Amygdala (tissue), 56 donors: ENCODE measurements at places on chromosomes 16 and 17.

DNA sequence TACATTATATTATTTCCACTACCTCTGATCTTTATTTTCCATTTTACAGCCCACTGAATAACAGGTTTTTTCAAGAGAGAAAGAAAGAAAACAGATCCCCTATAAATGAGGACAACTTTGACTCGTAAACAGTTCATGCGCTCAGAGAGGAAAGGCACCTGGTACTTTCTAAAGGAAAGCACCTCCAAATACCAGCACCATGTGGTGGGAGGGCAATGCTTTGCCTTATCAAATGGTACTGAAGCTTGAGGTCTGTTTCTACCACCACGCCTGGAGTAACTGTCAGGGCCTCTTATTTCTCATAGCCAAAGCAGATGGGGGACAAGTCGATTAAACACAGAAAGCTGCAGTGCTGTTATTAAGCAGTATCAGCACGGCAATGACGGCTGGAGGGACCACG, 510.3 kb upstream of the ZFHX3 start:
- no peak for DNase-seq

DNA sequence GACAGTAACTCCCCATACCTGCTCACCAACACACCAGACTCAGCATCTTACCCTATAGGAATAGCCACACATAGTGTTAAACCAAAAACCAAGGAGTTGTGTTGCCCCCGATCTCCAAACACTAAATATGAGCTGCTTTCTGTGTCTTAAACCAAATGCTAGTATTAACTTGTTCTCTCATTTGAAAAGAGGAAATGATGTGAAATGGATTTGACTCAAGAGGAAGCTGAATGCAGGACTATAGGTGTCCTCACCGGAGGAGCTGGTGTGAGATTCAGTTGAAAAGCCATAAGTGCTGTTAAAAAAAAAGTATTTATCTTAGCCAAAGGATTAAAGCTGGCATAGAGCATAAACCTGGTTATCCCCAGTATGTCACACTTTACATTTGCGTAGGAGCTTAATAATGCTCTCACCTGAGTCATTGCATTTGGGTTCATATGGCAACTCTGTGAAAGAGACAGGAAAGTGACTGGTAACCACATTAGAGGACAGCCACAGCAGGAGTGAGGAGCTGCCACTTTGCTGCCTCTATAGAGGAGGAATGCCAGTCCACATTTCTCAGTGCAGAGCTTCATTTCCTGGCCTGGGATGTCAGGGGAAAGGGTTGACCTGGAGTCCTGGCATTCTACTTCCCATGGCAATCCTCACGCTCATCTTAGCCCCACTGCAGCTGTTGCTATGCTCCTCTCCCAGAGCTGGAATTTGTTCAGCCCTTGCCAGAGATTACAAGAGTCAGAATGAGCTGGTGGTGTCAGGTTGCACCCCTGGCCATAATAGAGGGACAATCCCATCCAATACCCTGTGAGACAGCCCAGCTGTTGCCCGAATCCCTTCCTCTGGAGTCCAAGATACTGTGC, 143.3 kb upstream of the ANKFN1 start:
- DNase-seq, result no peak

GRCh38 chr17:12877953-12878669, 88.8 kb downstream of the ARHGAP44 start:
- DNase-seq, result no peak

DNA sequence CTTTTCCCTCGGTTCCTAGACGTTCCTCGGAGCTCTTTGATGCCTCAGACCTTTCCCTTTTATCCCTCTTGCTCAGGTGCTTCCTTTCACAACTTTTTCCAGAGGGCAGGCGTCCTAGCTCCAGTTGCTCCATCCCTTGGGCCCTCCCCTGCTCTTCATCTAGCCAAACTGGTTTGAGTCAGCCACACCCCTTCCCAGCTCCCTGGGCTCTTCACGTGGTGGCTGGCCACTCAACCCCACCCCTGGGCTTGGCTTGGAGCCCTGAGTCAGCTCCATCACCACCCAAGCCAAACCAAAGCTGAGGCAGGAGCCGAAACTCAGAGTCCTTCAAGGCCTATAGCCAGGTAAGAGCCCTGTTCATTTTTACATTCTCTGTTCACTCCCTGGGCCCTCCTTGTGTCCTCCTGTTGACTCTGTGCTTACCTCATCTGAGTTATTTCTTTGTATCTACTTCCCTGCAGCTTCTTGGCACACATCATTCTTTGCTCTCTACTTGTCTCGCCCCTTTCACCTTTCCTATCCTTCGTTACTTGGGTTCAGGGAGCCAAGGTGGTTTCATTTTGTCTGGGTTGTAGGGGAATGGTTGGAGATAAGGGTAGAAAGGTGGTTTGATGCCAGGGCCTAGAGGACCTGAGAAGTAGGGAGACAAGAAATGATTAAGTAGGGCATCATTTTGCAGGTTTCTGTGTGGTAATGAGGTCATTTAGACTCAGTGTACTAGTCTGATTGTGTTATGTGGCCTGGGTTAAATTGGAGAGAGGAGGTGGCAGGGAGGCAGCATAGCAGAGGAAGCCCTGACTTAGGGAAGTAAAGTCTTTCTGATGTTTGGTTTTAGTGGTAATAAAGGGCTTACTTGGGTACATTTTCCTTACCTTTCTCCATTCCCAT, 7.6 kb upstream of the PHKG2 start:
- DNase-seq, result no peak

DNA sequence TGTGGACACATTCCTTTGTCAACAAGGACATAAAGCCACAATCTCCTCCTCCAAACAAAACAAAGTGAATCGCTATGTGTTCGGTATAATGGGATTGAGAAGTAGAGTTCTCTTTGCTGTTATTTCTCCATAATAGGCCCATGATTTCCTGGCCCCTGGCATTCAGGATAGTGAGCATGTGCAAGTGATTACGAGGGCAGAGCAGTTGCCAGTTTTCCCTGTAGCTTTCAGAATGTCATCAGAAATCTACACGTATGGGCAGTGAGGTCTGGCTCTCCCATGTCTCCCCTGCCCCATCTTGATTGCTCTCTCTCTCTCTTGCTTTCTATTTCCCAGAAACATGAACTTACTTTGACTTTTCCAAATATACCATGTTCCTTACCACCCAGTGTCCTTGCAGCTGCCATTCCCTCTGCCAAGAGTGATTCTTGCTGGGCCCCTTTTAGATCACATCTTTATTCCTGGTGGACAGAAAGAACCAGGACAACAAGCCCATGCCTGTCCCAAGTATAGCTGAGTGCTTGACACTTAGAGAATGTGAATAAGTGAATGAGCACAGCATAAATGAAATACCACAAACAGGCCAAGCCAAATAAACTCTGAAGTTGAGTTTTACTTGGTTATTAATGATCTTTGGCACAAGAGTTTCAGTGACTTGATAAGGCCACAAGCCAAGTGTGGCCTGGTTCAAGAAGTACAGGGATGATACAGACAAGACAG, 273.1 kb downstream of the CDH13 start:
- no peak for DNase-seq

GRCh38 chr17:27564463-27564862, 66.5 kb upstream of the LGALS9 start:
- DNase-seq, result no peak

- no peak for DNase-seq
Observed at GRCh38 chr16:81905277-81905676, 106.0 kb downstream of the SDR42E1 start.

DNA sequence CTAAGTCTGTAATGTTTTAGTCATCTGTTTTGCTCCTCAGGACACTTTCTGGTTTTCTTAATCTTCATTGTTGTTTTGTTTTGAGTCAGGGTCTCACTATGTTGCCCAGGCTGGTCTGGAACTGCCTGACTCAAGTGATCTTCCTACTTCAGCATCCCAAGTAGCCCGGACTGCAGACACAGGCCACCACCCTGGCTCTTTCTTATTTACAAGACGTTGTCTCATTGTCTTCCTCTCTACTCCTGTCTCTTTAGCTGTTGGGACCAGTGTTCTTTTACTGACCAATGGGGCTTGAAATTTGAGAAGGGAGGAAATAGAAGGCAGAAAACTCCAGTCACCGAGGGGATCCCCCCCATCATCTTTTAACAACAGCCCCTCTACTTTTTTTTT, 1.2 kb downstream of the SCPEP1 start:
- DNase-seq, result no peak

GRCh38 chr16:85326113-85326793, 214.0 kb upstream of the CIBAR2 start:
- no peak for DNase-seq

DNA sequence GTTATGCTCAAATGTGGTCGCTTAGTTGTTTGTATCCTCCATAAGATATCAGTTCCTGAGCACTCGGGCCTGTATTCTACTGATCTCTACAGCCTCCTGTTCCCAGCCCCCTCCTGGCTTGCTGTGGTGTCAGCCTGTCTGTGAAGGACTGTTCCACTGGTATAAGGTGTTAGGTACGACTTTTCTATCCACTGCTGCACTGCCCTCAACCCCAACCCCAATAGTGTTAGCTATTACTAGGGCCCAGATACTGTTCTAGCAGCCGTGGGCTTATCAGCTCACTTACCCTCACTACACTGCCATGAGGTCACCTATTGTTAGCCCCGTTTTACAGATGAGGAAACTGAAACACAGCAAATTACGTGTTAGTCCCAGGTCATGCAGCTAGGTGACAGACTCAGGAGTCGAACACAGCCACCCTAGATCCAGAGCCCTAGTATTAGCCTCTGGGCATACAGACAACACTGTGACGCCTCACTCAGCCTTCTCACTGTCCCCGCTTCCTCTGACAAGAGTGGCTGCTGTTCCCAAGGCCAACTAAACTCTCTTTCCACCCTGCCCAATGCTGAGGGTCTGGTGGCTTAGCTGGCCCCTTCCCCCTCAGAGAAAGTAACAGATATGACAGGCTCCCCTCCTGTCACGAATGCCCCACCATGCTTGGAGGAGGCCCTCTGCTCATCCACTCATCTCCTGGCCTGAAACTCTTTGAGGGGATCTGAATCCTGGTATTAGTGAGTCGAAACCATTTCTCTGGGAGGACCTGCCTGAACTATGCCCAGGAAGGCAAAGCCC, 25.6 kb upstream of the ZNF652 start:
- DNase-seq, result no peak

DNA sequence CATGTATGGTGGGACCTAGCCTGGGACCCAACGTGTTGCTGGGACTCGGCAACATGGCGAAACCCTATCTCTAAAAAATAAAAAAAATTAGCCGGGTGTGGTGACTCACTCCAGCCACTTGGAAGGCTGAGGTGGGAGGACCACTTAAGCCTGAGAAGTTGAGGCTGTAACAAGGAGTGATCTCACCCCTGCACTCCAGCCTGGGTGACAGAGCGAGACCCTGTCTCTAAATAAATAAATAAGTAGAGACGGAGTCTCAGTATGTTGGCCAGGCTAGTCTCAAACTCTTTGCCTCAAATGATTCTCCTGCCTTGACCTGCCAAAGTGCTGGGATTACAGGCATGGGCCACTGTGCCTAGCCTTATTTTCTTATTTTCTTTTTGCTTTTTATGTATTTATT, 10.1 kb upstream of the CNP start:
- no peak for DNase-seq

DNA sequence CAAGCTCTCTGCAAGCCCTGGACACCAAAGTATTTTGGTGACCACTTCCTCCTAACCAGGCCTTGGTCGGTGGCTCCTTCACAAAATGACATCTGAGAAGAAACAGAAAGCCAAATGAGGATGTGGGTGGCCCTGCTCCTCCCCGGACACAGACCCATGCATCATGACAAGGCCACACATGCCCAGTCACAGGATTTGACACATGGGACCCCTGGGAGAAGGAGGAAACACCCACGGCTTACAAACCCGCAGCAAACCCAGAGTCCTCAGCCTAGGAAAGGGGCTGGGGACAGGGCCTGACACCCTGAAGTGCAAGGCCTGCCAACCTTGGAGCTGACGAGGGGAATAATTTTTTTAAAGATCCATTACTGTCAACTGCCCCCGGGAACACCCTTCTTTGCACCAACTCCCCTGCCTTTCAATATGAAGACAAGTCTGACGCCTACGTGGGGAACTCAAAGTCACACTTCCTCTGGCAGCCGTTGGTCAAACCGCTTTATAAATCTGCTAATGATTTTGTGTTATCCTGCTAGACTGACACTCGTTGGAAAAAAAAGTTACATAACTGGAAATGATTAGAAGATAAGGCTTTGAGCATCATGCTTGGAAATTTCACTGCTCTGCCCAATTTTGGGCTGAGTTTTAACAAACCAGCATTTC, 41.3 kb downstream of the GAS7 start:
- DNase-seq, result peak; percentile 6

GRCh38 chr17:59277031-59277430, 54.4 kb upstream of the YPEL2 start:
- DNase-seq, result no peak

DNA sequence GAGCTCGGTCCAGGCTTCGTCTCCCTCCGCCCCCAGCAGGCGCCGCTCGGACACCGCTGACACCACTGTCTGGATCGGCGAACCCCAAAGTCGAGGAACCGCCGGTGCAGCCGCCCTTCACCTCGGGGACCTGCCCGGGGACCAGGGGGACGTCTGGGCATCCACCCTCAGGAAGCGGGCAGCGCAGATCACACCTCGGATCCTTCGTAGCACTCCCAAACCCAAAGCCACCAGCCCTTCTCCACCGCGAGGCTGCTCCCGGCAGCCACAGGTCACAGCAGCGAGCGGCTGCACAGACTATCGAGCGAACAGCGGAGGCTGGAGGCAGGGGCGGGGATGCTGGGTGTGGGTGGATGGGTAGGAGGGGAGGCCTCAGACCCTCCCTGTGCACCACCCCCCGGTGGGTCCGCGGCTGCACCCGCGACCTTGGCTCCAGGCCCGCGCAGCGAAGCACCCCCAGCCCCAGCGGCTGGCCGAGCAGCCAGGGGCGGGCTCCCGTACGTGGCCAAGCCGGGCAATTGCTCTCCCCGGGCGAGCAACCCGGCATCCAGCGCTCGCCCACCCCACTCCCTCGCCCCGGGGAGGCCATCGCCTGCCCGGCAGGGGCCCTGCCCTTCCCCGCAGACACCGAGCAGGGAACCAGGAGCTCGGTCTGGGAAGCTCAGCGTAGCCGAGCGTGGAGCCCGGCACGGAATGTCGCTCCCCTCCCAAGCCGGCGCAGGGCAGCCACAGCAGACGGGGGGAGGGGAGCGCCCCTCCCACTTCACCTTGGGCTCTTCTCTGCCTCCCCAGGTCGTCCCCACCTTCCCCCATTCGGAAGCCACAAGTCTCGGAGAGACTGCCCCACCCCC, 1.0 kb downstream of the SDK2 start:
- no peak for DNase-seq

- no peak for DNase-seq
Observed at GRCh38 chr17:40004712-40005111, 10.5 kb upstream of the CSF3 start.

- no peak for DNase-seq
Observed at GRCh38 chr17:16593356-16594102, 24.5 kb upstream of the ZNF287 start.
